ENCODE measurements at places on chromosomes 4 and X.

DNA sequence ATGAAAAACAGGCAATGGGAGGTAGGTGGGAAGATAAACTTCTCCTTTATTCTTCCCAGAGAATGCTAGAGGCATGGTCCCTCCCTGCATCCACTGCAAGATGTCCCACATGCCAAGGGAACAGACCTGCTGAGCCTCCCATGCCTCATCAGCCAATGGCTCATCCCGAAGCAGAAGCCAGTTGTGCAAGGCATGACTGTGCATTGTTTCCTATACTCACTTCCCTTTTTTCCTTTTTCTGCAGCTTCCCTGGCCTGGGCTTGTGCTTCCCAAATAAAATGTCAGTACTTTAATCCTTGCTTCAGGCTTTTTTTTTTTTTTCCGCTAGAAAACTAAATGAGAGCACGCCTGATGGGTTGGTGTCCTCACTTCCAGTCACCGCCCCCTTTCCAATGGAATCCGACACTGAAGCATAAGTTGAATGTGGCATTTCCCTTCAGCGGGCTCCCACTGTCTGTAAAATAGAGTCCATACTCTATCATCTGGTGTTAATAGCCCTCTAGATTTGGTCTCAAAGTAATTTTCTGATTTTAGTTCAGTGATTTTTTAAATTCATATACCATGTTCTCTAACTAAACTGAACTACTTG is 239.0 kb upstream of the JADE1 start:
- no peak for DNase-seq

GRCh38 chr4:84690481-84690880 is 107.6 kb downstream of the CDS1 start:
- DNase-seq = no peak

DNA sequence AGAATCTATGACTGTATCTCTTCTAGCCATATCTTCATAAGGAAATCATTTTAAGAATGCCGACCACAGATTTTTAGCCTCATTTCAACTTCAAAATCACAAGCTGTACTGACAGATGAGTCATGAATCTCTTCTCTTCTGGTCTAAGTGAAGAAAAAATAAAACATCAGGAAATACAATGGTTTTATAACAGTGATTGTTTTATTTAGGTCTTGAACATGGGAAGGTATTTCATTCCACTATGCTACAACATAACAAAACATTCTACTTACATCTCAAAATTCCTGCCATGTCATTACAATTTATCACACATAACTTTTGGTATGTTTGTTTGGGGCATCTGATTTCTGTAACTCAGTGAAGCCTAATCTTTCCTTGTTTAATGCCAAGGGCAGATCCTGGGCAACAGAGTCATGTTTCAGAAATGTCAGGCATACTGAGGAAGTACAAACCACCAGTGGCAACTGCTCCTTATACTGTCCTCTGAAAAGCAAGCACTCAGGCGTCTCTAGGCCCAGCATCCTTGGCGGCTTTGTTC is 325.0 kb downstream of the PDHA2 start:
- DNase-seq = no peak

- no peak for DNase-seq
Observed at GRCh38 chr4:36227913-36228312, 16.4 kb downstream of the ARAP2 start.

GRCh38 chr4:116453127-116453526 is 632.2 kb downstream of the TRAM1L1 start:
- DNase-seq = no peak

DNA sequence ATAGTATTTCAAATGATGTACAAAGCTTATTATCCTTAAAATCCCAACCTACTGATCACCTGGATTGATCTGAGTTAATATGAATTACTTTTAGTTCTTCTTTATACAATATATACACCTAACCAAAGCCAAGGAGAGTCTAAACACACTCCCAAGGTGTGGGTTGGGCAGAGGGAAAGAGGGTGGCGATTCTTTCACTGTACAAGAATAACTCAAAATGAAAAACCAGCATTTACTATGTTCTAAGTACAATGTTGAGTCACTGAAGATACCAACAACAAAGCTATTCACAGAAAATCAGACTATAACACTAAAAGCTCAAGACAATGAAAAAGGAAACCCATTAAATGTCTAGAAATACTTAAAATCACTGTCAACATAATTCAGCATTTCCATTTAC is 46.6 kb downstream of the ANKRD17 start:
- DNase-seq = no peak

DNA sequence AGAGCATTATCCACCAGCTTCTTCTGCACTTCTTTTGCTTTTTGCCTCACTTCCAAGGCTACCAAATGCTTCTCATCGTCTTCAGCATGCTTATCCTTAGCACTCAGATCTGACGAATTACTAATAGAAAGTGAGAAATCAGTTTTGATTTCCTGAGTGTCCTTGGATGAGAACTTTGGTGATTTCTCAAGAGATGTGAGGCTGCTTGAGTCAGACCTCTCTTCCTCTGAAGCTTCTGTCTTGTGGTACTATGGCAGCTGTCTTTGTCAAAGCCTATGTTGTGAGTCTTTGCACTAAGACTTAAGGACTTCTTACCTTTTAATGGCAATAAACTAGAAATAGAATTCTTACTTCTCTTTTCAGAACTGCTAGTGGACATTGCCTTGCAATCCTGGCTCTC is 169.9 kb downstream of the CPE start:
- DNase-seq = no peak

DNA sequence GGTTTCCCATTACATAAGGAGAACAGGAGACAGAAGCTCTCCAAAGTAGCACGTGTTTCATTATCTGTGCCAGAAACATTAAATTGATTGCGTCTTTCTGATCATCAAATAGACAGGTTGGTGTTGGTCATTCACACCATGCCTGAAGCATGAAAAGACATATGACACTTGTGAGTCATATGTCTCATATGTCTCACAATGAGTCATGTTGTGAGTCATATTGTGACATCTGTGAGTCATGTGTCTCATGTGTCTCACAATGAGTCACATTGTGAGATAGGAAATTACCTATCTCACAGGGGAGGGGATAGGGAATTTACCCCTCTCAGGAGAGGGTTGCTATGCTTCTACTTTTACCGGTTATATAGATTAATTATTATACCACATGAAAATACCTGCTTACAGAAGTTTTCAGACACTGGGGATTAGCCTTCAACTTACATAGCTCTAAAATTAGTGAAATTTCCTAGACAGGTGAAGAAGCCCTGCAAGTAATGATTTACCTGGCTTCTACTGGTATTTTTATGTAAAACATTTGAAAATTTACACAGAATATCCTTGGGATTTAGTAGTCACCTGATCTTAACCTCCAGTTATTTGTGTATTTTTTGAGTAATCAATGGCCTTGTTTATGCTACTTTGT is 80.8 kb downstream of the NPFFR2 start:
- DNase-seq = no peak

DNA sequence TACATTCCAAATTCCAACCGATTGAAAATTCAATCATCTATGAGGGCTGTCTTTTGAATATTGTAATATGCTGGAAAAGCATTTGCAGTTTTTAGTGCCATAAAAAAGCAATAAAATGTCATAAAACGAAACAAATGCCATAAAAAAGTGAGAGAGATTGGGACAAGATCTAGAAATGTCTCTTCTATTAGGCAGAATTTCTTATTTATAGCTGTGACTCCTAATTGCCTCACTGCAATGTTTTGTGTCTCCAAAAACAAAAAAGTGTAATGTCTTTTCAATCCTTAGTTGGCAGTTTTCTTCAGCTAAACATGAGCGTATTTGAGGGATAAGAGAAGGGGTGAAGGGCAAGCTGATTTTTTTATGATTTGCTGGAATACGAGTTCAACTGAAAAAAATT is 153.9 kb downstream of the NAF1 start:
- DNase-seq = no peak

DNA sequence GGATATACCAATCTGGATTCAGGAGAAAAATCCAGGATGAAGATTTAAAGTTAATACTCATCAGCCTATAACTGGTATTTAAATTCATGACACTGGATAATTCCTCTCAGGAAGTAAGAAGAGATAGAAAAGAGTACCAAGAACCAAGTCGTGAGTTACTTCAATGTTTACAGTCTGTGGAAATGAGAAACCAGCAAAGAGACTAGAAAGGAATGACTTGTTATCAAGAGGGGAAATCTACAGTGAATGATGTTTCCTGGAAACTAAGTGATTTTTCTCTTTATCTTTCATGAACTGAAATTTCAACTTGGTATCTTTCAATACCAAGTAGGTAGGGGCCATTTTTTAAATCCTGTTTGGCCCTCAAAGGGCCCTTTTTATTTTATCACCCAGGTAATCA is 217.9 kb upstream of the AFF2 start:
- no peak for DNase-seq

GRCh38 chr4:6264225-6264540 is 5.5 kb upstream of the WFS1 start:
- DNase-seq = no peak

DNA sequence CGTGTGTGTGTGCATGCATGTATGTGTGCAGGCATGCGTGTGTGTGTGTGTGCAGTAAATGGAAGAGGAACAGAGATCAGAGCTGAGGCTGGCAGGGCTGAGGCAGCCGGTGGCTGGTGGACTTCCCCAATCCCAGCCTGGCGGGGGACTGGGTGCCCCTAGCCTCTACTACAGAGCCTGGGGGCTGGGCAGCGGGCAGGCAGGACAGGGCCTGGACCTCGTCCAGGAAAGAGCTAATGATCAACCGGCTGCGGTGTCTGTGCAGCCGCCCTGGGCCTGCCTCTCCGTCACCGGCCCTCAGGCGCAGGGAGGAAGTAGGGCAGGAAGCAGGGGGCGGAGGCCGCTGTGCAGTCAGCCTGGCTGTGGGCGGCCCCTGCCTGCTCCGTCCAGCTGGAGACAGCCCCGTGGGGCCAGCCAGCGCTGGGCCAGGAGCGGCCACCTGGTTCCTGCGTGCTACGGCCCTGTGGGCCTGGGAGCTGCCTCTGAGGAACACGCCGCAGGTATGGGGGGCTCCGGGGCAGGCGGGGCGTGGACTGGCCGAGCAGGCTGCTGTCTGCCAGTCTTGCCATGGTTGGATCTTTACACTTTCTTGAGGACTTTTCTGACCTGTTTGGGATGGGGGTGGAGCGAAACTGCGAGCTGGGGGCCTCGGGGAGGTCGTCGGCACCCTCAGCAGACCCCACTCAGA is at the start of gene SH3TC1:
Gene SH3TC1, plus strand, starts transcription at position 385 of the 688 bp plus-strand sequence. CDS start 5,905 bp downstream, outside the sequence.
- DNase-seq = peak; percentile 5

- no peak for DNase-seq
Observed at GRCh38 chr4:142272452-142272851, 573.6 kb downstream of the INPP4B start.

DNA sequence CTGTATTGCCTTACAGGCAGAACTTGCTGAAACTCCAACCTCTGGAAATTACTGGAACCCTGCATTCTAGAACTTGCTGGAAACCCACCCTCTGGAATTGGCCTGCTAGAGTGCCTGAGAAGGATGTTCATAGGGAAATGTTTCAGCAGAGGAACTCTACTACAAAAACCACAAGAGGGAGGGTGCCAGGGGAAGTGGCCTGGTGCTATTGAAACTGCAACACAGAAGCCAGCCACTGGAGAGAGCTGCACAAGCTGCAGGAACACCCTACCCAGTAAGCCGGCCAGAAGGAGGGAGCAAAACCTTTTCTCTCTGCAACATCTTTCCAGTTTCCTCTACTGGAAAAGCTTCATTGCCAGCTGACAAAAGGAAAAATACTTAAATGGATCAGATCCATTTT is 2.5 kb upstream of the BRWD3 start:
- DNase-seq = no peak

DNA sequence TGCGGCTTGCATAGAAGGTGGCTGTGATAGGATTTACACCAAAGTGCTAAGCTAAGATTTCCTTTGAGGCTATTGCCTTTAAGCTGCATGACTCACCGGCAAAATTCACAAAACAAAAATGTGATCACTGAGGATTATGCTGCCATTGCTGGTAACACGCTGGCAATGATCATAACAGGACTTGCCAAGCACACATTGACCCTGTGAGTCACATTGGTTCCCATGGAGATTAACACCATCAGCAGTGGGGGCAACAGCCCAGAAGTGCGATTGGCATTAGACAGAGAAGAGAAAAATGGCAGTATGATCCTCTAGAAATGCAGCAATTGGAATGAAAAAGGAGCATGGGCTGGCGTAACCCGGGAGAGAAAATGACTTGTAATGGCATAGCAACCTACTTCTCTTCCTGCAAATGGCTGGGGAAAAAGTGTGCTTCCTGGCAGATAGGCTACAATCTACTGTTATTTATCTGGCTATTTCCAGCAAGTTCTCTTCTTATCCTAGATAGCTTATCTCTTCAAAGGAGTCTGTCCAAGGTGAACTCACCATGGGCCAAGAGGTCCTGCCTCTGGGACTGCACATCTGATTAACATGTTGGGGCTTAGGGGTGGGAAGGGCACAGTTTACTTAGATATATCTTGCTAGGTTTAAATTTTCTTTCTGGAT is 314.2 kb upstream of the IGFBP7 start:
- DNase-seq = no peak

GRCh38 chrX:4710618-4711433 is 997.4 kb upstream of the PRKX start:
- DNase-seq = no peak

- DNase-seq = no peak
Observed at GRCh38 chr4:139854668-139855403, 189.2 kb downstream of the MGST2 start.

All from DMS79 treated with DMSO at 0.1 percent for 48 hours (cell line).